ENCODE measurements at places on chromosomes 16 and 17. TPM values are rescaled to one million over a fixed set of nuclear protein-coding genes. Genes with fewer than 3 reads are reported as not detected.

DNA sequence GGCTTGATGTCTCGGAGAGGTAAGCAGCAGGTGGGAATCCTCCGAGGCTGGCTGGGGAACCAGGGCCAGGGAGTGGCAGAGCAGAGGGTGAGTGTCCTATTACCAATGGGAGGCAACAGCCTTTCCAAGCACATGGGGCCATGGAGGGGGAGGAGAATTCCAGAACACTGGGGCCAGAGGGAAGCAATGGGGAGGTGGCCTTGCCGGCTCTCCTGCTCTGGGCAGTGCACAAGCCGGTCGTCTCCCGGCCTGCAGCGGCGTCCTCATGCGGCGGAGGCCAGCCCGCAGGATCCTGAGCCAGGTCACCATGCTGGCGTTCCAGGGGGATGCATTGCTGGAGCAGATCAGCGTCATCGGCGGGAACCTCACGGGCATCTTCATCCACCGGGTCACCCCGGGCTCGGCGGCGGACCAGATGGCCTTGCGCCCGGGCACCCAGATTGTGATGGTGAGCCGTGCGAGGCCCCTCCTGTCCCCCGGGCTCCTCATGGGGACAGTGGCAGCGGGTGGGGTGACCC lies 21.9 kb downstream of the SGSH start:
- no peak for DNase-seq

DNA sequence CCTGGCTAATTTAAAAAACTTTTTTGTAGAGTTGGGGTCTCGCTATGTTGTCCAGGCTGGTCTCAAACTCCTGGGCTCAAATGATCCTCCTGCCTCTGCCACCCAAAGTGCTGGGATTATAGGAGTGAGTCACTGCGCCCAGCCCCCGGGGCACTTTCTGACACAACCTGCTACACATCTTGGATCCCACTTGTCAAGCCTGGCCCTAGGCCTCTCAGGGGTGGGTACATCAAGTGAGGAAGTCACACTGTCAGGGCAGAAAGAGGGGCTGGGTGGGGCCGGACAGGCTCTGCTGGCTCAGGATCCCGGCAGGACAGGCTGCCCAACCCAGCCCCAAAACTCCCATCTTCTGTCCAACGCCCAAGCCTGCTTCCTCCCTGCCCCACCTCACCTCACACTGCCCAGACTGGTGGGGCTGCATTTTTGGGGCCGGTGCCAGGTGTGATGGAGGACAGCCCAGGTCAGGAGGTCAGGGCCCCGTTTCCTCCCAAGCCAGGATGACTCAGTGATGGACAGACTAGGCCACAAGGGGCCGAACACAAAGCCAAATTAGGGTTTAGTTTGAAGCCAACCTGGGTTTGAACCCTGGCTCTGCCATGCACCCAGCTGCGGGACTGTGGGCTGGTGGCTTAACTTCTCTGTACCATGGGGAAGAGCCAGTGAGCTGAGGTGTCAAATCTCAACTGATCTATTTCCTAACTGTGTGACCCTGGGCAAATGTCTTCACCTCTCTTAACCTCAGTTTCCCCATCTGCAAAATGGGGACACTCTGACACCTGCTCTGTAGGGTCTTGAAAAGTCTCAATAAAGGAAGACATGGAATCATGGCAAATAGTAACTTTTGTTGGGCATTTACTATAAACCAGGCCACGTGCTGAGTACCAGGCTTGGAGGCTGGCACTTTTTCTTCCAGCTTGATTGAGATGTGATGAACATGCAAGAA lies 8.9 kb upstream of the PPL start:
- DNase-seq, result no peak

DNA sequence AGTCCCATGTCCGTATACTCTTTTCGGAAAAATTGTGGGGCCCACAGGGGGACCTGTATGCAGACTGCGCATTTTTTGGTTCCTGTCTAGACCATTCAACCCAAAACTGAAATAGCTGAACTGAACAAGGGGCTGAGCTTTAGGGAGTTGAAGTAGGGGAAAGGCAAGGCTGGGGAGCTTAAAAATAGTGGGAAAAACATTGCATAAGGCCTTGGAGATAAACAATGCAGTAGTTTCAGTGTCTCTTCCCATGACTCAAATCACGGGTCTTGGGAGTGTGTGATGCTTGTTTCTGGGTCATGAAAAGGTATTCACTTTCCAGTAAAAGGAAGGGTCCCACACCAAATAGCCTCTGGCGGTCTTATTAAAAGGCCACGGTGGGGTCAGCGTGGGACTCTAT lies 402.8 kb upstream of the SALL1 start:
- DNase-seq, result no peak

DNA sequence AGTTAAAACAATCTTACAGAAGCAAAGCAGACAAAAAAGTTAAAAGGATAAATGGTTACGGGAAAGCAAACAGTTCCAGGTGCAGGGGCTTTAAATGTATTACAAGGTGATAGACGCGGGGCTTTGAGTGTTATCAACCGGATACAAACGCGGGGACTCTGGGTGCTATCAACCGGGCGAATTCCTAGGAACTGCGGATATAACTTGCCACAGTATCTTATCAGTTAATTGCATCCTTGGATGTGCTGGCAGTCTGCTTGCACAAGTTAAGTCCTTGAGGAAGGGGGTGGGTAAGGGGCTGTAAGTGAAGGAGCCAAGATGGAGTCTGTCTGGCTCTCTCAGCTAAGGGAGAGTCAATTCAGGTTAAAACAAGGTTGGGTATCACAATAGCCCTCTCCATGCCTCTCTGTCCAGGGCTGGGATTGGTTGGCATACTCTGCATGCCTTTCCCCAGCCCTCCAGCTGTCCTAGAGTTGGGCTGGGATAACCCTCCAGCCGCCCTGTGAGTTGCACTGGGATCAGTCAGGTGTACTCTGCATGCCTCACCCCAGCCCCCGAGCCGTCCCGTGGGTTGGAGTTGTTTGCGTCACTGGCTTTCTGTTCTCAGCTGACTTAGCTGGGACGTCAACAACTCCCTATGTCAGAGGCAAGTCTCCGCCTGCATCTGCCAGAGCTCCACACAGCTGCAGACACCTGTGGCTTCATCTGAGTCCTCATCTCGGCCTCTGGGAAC lies 40.9 kb downstream of the TMEM235 start:
- DNase-seq, result no peak

DNA sequence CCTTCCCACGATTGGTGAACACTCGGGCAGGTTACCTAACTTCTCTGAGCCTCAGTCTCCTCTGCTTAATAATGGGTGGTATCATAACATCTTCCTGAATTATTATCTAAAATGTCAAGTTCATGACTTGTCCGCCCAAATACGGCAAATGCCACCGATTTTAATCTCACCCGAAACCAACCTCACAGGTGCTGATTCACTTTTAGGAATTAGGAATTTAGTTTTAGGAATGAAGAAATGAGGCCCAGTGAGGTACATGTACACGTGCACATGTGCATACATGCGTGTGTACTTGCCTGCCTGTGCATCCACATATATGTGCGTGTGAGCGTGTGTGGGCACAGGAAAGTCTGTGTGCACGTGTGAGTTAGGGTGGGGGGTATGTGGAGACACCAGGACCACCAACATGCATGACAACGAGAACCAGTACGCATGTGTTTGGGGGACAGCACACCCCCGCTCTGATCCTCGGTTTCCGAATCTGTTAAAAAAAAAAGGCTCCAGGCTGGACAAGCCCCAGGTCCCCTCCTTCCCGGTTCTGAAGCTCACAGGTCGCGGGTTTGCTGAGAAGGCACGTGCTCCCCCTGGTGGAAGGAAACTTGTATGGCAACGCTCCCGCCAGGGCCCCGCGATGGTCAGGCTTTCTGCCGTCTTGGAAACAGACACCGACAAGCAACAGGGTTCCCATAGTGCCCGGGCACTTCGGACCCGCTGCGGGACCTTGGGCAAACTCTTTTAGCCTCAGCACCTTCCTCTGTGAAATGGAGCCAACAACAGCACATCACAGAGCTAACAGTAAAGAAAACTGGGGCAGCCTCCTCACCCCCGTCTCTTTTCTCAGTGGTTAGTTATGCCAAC lies 219.2 kb downstream of the RBFOX3 start:
- peak; percentile 58 for DNase-seq

DNA sequence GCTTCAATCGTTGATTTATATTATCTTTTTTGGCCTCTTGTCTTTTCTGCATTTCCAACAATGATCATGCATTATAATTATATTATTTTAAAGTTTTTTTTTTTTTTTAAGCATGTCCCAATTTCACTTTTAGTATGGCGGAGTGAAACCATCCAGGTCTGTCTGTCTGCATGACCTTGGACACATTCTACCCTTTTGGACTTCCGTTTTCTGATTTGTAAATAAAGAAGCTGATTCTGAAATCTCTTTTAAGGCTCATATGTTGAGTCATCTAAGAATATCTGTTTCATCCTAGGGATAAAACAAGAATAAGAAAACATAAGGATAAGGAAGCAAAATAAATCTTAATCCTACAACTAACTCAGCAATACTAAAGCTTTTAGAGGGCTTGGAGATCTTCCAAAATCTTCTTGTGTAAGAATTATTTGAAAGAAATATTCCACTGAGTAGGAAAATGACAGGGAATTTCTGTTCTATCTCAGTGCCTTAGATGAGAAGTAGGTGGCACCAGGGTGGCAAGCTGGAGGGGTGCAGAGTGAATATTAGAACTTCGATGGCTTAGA lies 195.7 kb upstream of the TOX3 start:
- no peak for DNase-seq

DNA sequence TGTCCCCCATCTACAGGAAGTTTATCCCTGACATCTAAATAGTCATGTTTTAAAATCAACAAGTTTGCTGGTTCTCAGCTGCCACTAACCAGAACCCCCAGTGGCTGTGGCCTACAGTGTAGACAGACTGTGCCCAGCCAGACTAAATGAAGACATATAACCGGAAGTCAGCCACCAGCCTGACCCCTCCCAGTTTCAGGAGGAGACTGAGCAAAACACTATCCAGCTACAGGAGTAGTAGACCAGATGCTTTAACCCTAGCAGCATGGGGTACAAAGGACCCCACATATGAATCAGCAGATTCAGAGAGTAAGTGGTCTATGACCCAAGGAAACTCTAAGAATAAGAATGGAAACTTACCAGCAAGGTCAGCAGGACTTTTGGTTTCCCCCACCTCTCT lies 83.4 kb downstream of the HIC1 start:
- no peak for DNase-seq

GRCh38 chr17:65066901-65067300 lies 10.4 kb upstream of the GNA13 start:
- DNase-seq, result no peak

DNA sequence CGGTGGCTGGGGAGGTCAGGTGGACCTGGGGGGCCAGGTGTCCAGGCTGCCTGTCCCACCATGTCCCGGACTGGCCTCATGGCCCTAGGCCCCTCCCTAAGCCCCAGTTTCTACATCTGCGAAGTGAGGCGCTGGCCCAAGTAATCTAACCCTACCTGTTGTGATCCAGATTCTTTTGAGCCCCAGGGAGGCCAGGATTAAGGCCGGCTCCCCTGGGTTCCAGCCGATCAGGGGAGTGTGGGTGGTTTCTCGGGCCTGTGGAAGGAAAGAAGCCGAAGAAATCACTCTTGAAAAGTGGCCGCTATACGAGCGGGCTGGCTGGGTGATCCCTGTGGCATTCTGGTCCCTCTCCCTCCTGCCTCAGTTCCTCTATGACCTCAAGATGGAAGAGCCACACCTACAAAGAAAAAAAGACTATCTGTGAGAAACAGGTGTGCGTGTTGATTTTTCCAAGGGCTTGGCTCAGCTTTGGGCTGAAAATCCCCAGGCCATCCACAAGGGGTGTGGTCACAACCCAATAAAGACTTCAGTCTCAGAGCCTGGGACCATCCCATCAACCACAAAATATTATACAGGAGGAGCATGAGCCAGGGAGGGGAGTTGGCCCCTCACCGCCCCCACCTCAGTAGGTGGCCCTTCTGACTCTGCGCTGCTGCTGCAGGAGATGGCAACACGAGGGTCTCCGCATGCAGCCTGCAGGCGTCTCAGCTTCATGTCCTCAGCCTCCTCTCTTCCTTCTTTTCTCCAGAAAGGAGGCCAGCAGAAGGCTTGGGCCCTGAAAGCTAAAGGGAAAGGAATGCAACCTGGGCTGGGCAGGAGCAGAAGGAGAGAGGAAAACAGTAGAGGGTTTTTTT lies 20.3 kb downstream of the GPR142 start:
- no peak for DNase-seq

GRCh38 chr17:48012654-48013053 lies 24.9 kb downstream of the COPZ2 start:
- no peak for DNase-seq

GRCh38 chr17:61846088-61846487 lies 17.2 kb downstream of the BRIP1 start:
- DNase-seq, result no peak

DNA sequence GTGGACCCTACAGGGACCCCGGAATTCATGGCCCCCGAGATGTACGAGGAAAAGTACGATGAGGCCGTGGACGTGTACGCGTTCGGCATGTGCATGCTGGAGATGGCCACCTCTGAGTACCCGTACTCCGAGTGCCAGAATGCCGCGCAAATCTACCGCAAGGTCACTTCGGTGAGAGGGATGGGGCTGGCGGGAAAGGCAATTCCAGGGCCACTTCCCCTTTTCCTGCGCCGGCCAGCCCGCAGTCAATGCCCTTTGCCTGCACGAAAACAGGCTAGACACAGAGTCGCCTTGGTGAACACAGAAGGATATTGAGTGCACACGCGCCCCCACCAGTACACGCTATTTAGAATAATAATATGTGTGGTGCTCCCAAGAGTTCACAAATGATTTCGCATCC lies 4.0 kb downstream of the WNK4 start:
- DNase-seq, result no peak

The ZNF598 gene
- total RNA-seq, result 60.5 TPM

The AATK gene
- total RNA-seq, result 1.5 TPM

The HOXB8 gene
- 1.7 TPM for total RNA-seq

The MILR1 gene
- total RNA-seq, result 1.6 TPM

The TEN1 gene
- total RNA-seq, result 18.8 TPM
